Tracheal epithelial cell (primary cell): ENCODE measurements at places on chromosomes 7 and 10. TPM values are rescaled to one million over a fixed set of nuclear protein-coding genes. Genes with fewer than 3 reads are reported as not detected.

The MLXIPL gene
- not detected in 2 replicates for total RNA-seq

The ABCB4 gene
- 1.4 TPM in 1 of 2 replicates, not detected in the other for total RNA-seq

The TIMM23B gene
- 11.5 and 20.5 TPM in 2 replicates for total RNA-seq

The CFAP69 gene
- total RNA-seq, result 1.1 and 1.9 TPM in 2 replicates

The SPACDR gene
- total RNA-seq, result 0.48 and 0.85 TPM in 2 replicates

The PTPRN2 gene
- total RNA-seq, result 1.2 and 2.8 TPM in 2 replicates

The WDR86 gene
- total RNA-seq, result 0.24 and 1.3 TPM in 2 replicates

The SEMA3D gene
- 0.64 TPM in 1 of 2 replicates, not detected in the other for total RNA-seq

The ERVW-1 gene
- total RNA-seq, result not detected in 2 replicates

The NRAP gene
- total RNA-seq, result under 0.01 TPM in 1 of 2 replicates, not detected in the other
